ENCODE measurements at places on chromosomes 11 and 22. TPM values are rescaled to one million over a fixed set of nuclear protein-coding genes. Genes with fewer than 3 reads are reported as not detected.
A peak's percentile ranks its signal among the peaks of the same experiment; 100 is the strongest.

Gene OR51B2
- 0.66 TPM for total RNA-seq

Gene KCNJ5
- 1.8 TPM for total RNA-seq

Gene FBLN1
- total RNA-seq = 193 TPM

Gene OR10D3
- total RNA-seq = not detected

GRCh38 chr22:27476729-27477128, 324.8 kb downstream of the MN1 start:
- H3K27me3 ChIP-seq = no peaks in the 10 kb centered on the region
- no peaks in the 10 kb centered on the region for H3K36me3 ChIP-seq
- H3K4me3 ChIP-seq = no peak overlapping the region
- H3K27ac ChIP-seq = no peak overlapping the region
- peaks cover 10% of the 10 kb centered on the region for H3K4me1 ChIP-seq
- DNase-seq = no peak

DNA sequence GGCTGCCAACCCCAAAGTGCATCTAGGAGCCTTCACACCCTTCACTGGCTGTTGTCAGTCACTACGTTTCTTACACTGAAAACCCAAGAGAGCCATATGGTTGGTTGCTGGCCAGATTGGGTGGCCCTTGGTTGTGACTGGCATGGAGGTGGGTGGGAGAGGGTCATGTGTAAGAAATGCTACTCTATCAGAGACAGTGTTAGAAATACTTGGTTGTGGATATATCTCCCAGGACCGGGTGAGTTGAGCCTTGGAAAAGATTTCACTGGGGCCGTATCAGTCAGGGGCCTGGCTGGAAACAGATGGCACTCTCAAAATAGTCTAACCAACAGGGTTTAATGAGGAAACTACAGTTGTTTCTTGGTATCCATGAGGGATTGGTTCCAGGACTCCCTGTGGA, 15.2 kb downstream of the ENDOD1 start:
- H3K4me1 ChIP-seq = no peaks in the 10 kb centered on the region
- no peaks in the 10 kb centered on the region for H3K36me3 ChIP-seq
- DNase-seq = no peak
- H3K27ac ChIP-seq = no peak overlapping the region
- H3K4me3 ChIP-seq = no peak overlapping the region
- H3K27me3 ChIP-seq = no peaks in the 10 kb centered on the region

DNA sequence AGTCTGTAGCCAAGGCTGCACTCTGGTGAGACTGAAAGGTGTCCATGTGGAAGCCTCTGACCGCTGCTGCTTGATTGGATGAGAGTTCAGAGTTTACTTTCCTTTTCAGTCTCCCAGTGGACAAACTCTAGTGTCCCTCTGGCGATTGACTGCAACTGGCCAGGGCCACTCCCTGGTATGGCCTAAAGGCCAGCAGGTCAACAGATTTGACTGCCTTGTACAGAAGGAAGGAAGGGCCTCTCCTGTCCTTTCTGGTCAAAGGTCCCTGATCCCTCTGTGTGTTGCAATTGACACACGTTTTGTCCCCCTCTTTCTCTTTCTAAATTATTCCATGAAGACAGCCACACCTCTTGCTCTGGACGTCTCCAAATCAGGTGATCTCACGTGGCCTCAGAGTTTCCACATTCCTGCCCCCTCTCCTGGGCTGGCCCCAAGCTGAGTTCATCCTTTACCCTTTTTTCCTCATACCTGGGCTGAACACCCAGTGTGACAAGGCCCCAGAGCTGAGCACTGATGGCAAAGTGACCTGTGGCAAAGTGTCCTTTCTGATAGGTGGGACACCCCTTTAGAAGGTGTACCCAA, 18.7 kb upstream of the FBLN1 start:
- no peak overlapping the region for H3K27ac ChIP-seq
- no peak overlapping the region for H3K4me3 ChIP-seq
- no peak for DNase-seq
- no peaks in the 10 kb centered on the region for H3K4me1 ChIP-seq
- H3K36me3 ChIP-seq = no peaks in the 10 kb centered on the region

GRCh38 chr11:12121011-12121410, 10.6 kb downstream of the MICAL2 start:
- H3K27me3 ChIP-seq = no peaks in the 10 kb centered on the region
- no peaks in the 10 kb centered on the region for H3K36me3 ChIP-seq
- H3K27ac ChIP-seq = peak overlapping the region; percentile 95
- H3K4me3 ChIP-seq = no peak overlapping the region
- no peak for DNase-seq
- peaks cover 98% of the 10 kb centered on the region for H3K4me1 ChIP-seq
